Stimulated activated CD8-positive, alpha-beta memory T cell treated with anti-CD3 and anti-CD28 coated beads, Interleukin-7, amount 100 ng/mL, for 4 hours (primary cell): ENCODE measurements at places on chromosomes 12 and 14.

DNA sequence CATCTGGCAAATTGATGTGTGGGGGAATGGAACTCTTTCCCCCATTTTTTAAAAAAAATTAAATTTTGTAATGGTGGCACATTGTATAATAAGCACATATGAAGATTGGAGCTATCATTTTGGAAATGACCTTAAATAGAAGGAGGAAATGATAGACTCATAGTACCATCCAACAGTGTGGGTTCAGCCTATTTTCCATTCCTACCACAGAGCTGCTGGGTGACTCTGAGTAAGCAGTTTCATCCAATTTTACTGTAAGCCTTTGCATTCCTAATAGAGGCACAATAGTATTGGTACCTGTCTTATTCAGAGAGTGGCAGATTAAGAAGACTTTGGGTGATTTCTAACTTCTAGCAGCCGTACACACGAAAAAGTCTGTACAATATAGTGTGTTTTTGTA lies 304.5 kb downstream of the RAD51B start:
- DNase-seq: no peak

DNA sequence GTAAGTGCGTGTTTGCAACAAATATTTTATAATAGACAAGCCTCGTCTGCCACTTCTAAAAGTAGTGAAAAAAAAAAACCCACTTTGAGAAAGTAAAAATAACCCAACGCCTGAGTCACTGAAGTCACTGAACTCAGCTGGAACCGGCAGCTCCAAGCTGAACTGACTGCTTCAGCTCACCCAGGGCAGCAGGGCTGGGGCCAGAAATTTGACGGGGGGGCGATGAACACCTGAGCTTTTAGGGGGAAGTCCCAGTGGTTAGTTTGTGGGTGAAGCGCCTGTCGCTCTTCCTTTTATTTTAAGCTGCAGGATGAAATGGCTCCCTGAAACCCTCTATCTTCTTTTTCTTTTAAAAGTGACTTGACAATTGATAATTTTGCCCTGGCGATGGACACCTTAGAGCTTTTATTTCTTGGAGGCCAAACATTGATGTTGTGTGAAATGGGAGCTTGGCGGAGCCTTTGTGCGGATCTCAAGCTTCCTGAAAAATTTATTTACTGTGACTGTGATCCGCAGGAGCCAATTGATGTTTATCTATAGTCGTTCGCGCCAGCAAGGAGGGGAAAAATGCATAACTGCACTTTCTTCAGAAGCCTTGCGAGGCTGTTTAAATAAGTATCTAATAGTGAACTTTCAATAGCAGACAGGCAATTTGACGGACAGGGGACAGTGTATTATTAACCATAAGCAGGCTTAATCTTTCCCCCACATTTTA lies 173.2 kb upstream of the MYL2 start:
- peak; percentile 15 for DNase-seq

- no peak for DNase-seq
Measured at GRCh38 chr14:98957211-98958047, 314.6 kb downstream of the BCL11B start.

- DNase-seq: no peak
Measured at GRCh38 chr12:43861840-43862150, 25.9 kb downstream of the TMEM117 start.

- DNase-seq: no peak
Measured at GRCh38 chr14:77746064-77746702, 14.8 kb downstream of the SNW1 start.

DNA sequence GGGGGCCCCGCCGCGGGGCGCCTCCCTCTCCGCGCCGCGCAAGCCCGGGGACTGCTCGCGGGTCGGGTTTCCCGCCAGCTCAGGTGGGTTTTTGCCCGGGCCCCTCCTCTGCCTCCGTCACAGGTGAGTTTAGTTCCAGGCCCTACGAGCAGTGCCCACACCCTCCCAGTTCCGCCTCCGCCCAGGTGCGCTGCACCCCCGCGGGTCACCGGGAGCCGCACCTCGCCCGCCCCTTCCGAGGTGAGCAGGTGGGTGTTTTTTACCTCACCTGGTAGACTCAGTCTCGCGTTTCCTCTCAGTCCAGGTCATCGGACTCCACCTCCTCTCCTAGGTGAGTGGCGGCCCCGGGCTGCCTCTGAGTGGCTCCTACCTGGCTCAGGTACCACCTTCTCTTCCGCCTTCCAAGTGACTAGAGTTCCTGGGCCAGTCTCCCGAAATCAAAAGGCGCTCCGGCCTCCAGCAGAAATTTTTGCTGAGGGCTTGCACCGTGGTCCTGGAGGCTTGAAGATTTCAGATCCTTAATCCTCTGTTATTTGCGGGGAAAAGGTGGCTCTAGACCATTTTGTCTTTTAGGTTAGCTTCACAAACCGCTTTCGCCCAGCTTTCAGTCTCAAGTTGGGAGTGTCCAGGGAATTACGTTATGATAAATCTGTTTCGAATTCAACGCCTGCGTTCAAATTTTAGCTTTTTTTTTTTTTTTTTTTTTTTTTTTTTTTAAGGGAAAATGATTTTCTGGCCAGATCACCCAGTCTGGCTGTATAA lies at the start of gene TMEM30B:
Gene TMEM30B (minus strand): TSS at position 153 of the 762 bp plus-strand sequence. CDS start 191 bp downstream, outside the sequence.
- DNase-seq: peak; percentile 38

DNA sequence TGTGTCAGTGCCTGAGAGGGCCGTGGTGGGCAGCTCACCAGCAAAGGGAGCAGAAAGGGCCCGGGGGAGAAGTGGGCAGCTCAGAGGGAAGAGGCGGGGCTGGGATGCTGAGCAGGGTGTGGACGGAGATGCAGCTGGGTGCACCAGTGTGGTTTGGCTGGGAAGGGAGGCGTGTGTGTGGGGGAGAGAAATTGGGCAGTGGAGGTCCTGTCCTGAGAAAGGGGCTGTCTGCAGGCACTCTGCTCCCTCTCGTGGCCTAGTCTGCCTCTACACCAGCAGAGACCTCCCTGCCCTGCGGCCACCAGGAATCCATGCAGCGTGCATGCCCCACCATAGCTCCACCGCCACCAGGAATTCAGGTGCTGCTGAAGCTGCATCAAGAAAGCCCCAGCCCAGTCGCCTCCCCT lies 6.4 kb downstream of the TMEM121 start:
- no peak for DNase-seq

- DNase-seq: no peak
Measured at GRCh38 chr14:99258876-99259726, 12.9 kb downstream of the BCL11B start.

DNA sequence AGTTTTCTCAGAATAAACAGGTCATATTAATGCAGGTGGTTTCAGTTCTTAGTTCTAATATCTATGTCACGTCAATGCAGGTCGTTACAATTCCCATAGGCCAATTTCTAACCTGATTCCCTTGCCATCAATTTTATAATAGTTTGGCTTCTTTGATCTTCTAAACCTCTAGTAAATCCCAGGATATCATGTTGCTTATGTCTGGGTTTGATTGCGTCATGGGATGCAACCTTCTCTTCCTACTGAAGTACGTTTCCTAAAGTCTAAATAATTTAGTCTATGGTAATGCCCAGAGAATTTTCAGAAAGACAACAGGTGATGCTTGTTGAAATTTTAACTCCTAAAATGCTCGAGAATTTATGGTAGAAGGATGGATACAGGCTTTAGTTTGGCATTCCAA lies 19.2 kb downstream of the TAS2R7 start:
- no peak for DNase-seq

GRCh38 chr12:18908191-18908590 lies 170.3 kb downstream of the CAPZA3 start:
- no peak for DNase-seq

GRCh38 chr14:102029956-102030355 lies 56.9 kb downstream of the HSP90AA1 start:
- no peak for DNase-seq

DNA sequence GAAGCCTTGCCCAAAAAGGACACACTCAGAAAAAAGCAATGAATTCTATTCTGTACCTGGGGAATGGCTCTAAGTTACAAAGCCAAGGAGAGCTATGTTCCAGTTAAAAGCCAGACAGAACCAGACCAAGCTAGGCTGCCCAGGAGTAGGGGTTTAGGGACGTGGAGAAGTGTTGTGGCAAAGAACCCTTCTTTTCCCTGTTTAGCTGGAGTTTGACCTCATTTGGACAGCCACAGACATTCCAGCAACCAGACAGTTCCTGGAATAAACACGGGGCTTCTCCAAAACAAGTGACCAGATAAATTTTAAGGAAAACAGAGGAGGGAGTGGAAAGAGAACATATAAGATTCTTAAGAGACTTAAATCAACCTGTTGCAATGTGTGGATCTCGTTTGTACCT lies 62.3 kb downstream of the GCH1 start:
- no peak for DNase-seq

- DNase-seq: no peak
Measured at GRCh38 chr12:128743916-128744315, 79.8 kb downstream of the SLC15A4 start.

DNA sequence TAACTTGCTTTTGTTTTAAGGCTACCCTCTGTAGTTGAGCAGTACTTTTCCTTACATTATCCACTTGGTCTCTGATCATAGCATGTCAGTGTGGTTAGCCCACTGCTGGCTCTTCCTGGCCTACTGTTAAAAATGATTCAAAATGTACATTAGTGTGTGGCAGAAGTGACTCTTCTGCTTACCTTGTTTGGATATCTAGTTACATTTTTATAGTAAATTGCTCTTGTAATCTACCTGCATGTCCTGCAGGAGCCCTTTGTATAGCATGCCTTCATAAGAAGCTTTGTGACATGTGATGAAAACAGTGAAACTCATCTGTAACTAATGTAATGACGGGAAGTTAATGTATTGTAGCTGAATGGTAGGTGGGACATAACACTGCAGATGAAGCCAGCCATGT lies 8.1 kb downstream of the SPATS2 start:
- DNase-seq: no peak

DNA sequence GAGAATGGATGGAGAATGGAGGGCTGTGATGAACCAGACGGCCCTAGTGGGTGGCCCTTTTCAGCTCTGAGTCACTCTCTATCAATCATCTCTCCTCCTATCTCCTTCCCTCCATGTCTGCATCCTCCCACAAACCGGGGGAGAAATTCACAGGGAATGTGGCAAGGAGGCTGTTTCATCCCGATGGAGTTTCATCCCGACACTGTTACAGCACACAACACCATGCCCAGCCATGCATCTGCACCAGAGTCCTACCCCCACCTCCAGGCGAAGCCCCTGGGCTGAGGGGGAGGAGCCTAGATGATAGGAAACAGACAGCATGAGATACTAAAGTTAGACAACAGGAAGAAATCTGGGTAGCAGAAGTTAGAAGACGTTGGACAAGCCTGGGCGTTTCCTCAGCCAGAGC lies 20.8 kb downstream of the SLC8B1 start:
- DNase-seq: no peak

DNA sequence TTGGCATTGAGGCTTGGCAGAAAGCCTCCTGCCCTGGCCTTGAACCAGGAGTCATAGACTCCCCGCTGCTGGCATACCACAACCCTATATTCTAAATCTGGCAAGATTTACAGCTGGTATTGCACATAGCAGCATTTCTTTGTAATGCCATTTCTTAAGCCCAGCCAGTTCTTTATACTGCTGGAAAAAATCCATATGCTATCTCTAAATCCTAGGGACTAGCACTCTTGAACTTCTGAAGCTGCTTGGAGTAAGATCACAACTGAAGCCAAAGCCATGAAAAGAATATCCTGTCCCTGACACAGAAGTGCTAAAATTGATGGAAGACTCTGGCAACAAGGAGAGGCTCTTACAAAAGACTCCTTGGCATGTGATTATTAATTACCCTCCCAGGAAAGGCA lies 89.3 kb downstream of the KCNC2 start:
- DNase-seq: no peak

- no peak for DNase-seq
Measured at GRCh38 chr14:83960832-83961512, 1569.0 kb upstream of the FLRT2 start.

GRCh38 chr14:91861091-91861490 lies 6.2 kb downstream of the TC2N start:
- DNase-seq: no peak

GRCh38 chr12:89319606-89320005 lies 32.7 kb downstream of the DUSP6 start:
- DNase-seq: no peak

GRCh38 chr12:4567073-4567881 lies 5.3 kb downstream of the DYRK4 start:
- DNase-seq: no peak

- no peak for DNase-seq
Measured at GRCh38 chr14:73167727-73168126, 31.4 kb downstream of the PSEN1 start.

DNA sequence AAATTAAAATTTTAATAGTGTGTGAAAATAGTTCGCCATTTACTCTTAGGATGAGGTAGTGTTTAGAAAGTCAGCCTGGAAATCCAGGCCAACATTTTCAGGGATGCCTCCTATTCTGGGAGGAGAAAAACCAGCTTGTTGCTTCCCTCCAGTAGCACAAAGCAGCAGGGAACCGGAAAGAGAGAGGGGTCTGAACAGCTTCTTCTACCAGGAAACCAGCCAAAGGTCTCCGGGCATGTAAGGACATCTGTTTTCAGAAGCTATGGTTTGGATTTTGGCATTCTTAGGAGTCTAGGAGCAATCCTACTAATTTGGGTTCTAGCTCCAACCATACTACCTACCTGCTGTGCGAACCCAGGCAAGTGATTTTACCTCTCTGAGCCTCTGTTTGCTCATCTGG lies 85.3 kb downstream of the DPF3 start:
- no peak for DNase-seq

GRCh38 chr12:27711317-27711682 lies 668 bp downstream of the MRPS35 start:
- no peak for DNase-seq

GRCh38 chr12:44889162-44889561 lies 13.0 kb upstream of the NELL2 start:
- no peak for DNase-seq

GRCh38 chr12:7834701-7835100 lies 38.0 kb downstream of the SLC2A14 start:
- no peak for DNase-seq

DNA sequence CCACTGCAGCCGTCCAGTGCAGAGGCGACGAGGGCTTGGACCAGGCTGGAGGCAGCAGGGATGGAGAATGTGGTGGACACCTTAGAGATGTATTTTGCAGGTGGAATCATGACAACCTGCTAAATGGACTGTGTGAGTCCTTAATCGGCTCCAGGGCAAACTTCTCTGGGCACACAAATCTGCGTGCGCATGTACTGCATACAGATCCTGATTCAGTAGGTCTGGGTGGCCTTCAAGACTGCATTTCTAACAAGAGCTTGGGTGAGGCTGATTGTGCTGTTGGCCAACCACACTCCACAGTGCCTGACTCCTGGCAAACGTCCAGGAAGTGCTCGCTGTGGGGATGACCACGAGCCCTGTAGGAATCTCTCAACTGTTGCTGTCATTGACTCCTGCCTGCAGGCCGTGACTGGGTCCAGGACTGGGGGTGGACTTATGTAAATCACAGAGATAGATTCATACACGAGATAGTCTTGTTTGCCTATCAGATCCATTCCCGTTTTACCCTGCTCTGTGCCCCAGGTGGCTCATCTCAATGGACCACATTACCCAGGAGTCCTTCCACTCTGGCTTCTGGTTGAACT lies 27.2 kb downstream of the JDP2 start:
- no peak for DNase-seq
